CD4-positive, alpha-beta T cell treated with Interleukin-4 for 4 hours (primary cell): ENCODE measurements at places on chromosomes 6 and 20.

DNA sequence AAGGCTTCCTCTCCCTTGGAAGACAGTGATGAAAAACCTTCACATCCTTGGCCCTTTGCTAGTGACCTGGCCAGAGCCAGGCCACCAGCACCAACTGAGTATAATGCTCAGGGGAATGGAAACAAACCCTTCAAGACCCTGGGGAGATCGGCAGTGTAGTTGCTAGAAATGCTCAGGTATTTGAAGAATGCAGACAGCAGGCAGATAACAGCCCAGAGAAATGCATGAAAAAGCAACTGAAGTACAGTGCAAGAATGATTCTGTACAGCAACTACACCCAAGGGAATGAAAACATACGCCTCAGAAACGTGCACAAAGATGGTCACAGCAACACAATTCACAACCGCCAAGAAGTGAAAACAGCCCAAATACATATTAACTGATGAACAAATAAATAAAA, 41.1 kb downstream of the PPP1R3G start:
- DNase-seq: no peak

GRCh38 chr20:35883778-35884540, 70.3 kb downstream of the SCAND1 start:
- DNase-seq: peak; percentile 53

- no peak for DNase-seq
Observed at GRCh38 chr20:14521436-14521835, 184.0 kb upstream of the FLRT3 start.

- DNase-seq: no peak
Observed at GRCh38 chr6:143901885-143902750, 37.8 kb downstream of the ZC2HC1B start.

- no peak for DNase-seq
Observed at GRCh38 chr6:111766201-111766857, 106.9 kb downstream of the FYN start.

GRCh38 chr6:113690281-113691259, 166.6 kb upstream of the MARCKS start:
- DNase-seq: no peak

DNA sequence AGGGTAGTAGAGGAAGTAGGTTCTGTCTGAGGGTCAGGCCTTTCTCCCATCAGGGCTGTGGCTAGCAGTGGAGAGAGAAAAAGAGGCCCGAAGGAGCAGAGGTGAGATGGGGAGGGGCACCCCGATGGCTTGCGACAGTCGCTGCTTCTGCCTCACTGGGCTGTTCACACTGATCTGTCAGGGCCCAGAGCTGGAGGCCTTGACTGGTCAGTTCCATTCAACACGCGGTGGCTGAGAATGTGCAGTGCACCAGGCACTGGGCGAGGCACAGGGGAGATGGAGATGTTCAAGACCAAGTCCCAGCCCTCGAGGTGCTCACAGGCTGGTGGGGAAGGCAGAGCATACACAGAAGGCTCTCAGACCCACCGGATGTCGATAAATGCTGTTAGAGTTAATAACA, 21.4 kb downstream of the SLC12A5 start:
- no peak for DNase-seq

DNA sequence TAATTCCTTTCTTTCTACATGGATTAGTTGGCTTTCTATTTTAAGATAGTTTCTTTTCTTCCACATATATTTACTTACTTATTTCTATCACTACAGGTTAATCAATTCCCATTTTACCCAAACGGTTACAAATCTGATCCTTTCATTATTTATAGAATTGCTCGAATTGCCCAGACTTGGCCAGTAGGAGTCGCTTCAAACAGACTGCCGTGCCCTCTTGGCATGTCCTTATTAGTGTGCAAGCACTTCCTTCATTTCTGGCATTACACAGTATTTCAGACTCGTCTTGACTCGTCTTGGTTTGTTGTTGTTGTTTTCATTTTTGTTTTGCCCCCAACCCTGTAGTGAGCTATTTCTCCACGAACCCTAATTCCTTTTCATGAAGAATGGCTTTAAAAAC, 74.6 kb downstream of the SAMD3 start:
- peak; percentile 30 for DNase-seq

DNA sequence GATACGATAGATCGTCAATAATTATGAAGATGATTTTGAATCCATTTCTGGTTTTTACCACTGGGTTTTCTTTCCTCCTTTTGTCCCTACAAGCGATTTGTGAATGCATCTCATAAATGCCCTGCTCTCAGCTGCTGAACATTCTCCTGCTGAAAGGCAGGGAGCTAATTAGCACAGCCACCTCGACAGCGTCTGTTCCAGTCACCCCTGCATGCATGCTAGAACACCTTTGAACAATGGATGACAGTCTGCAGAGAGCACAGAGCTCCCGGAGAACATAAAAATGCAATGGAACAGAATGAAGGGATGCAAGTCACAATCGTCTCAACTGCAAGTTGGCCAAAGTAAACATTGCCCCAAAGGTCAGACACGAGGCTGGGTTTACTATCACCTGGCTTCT, 105.8 kb downstream of the SLC35B3 start:
- DNase-seq: no peak

DNA sequence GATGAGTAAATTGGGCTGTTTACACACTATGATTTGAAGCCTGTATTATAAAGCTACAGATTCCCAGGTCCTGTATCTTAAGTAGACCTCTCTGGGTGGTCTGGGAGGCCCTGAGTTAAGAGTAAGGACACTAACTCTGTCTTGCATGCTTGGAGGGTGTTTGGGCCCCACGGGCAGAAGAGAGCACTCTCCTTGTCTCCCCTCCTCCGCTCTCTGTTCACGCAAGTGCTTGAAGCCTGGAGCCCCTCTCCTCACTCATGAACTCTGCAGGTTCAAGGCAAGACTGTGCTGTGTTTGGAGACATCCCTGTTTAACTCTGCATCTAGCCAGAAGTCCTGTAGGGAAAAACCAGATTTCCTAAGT, 154.0 kb downstream of the ZDHHC14 start:
- DNase-seq: no peak

DNA sequence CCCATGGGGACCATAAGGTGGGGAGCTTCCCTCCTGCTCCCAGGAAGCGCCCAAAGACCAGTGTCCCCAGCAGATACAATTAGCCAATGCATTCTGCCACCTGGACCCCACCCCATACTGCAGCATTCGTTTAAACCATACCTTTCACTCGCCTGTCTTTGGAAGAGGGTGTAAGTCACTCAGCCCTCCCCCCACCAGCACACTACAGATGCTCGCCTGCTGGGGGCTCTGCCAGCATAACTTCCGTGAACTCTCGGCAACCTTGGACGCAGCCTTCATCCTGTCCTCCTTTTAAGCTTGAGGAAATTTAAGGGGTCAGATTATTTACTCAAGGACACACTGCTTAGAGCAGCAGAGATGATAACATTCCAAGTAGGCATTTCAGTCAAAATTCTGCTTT, 94.4 kb upstream of the NAA20 start:
- DNase-seq: no peak

- DNase-seq: no peak
Observed at GRCh38 chr20:52056203-52057062, 135.1 kb downstream of the ZFP64 start.

DNA sequence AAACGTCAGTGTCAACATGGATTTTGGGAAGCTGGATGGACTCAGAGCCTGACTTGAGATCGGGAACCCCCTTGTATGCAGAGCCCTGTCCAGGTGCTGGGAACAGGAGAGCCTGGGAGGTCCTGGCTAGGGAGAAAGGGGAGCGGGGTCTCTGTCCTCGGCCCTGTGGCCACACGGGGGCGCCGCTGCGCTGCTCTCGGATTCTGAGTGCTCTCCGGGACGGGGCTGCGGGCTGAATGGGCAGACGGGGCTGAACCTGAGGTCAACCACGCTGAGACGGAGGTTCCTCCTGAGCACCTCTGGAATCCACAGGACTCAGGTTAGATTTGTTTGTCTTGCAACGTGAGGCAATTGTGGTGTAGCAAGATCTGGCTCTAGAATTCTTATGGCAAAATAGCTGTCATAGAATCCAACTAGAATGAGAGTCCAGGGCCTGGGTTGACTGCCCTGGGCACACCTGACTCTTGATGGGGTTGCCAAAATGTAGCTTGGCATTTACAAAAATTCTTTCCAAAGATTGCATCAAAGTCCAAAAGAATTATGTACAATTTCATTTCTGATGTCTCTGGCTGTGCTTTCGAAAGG, 20.6 kb upstream of the HLA-F start:
- DNase-seq: peak; percentile 65

DNA sequence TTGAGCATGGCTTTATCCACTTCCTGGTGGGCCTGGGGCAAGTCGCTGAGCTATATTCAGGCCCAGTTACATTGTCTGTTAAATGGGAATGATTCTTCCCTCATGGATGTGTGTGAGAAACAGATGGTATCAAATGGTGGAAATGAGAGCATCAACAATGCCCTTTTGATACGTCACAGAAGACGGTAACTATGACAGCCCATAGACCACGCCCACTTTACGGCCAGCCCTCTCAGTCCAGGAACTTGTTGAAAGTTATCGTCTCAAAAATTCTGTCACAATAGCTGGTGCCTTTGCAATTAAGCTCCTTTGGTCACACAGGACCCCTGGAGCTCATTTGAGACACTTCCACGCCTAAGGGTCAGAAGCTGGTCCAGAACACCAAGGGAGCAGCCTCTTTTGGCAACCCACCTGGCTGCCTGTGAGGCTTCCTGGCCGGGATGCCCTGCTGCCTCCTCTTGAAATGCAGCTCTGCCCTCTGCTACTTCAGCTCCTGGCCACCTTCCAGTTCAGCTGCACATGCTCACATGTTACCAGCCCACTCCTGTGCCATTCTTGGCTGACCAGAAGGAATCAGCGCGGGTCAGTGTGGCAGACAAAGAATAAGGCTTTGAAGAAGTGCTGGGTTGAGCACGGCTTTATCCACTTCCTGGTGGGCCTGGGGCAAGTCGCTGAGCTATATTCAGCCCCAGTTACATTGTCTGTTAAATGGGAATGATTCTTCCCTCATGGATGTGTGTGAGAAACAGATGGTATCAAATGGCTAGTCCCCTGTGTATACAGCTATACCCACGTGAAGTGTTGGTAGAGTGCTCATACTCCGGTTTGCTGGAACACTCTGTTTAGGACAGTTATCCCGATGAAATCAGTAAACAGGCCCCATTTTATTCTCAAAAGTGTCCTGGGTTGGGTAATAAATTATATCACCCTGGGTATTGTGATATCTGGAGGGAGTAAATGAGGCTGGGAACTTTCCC, 199.2 kb upstream of the SUPT3H start:
- no peak for DNase-seq

DNA sequence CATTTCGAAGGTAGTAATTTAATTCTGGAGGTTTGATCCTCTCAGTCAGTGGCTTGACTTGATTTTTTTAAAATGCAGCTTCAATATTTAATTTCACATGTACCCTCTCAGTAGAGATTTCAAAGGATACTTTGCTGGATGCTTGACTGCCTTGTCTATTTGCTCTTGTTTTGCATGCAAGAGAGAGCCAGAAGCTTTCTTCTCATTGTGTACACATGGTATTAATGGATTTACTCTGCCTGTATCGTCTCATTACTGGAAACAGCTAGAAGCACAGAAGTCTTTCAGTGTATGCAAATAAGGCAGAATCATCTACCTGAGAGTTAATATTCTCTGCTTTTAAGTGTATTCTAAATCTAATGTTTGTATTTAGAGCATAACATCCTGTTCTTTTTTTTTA, 84.3 kb upstream of the FOXO3 start:
- no peak for DNase-seq

- no peak for DNase-seq
Observed at GRCh38 chr6:169342710-169343109, 89.1 kb upstream of the THBS2 start.

DNA sequence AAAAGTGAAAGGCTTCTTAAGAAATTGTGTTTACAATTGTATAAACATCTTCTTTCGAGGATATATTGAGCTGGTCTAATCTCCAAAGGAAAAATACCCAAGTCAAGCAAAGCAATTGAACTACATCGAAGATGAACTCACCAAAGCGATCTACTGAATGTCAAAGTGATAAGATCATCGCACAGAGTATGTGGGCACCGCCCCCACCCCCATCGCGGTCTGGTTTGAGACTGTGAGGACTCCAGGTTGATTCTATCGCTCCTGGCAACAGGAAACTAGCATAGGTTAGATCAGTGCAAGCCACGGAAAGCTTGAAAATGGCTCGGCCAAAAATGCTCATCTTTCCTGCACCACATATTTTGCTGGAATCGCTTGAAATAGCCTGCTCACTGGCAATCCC, 133.2 kb upstream of the RPS6KA2 start:
- peak; percentile 51 for DNase-seq

- no peak for DNase-seq
Observed at GRCh38 chr20:52683761-52684160, 288.4 kb upstream of the TSHZ2 start.

- no peak for DNase-seq
Observed at GRCh38 chr6:72636215-72636614, 14.4 kb downstream of the KCNQ5 start.

DNA sequence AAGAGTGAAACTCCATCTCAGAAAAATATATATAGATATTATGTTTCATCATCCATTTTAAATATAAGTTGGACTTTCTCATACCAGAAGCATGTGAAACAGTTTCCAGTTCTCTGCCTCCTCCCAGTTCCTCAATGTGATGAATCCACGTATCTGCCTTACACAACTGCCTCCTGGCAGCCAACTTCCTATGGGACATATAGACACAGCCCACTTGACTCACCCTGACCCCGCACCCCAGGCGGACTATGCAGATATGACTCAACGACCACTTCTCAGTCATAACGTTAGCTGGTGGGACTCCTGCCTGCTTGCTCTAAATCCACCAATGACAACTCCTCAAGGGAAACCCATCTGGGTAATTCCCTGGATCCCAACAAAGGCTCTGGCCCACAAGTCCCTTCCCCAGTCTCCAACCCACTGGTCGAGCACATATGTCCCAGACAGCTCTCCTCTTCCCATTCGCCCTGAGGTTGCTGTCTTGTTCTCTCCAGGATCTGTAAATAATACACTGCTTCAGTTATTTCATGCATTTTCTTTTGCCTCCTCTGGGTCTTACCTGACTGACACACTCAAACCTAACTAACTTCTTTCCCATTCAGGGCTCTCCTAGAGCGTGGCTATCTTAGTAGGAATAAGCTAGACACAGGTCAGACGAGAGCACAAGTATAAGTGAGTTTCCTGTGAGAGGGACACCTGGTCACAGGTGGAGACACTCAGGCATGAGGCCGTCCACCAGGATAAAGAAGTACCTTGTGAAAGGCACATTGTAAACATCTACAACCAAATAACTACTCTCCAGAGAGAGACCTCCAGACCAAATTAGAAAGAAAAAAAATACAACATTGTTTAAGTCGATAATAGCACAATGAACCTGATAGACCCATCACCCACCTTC, 548.5 kb downstream of the CD83 start:
- DNase-seq: peak; percentile 12
